ENCODE measurements at places on chromosomes 3 and 15.

DNA sequence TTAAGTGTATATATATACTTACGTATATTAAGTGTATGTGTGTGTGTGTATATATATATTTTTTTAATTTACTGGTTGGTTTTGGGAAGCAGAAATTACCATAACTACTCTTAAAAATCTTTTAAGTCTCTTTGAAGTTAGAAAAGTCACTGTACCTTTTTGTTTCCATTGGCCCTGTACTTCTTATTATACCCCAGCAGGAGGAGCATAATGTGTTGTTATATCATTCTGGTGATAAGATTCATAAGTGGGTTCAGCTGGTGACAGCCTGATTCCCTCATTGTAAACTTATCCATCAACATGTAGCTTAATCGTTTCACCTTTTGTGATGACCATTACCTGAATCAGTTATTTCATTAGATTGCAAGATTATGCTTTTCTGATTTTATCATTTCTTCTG is 30.8 kb downstream of the MLH1 start:
- no peak for DNase-seq

DNA sequence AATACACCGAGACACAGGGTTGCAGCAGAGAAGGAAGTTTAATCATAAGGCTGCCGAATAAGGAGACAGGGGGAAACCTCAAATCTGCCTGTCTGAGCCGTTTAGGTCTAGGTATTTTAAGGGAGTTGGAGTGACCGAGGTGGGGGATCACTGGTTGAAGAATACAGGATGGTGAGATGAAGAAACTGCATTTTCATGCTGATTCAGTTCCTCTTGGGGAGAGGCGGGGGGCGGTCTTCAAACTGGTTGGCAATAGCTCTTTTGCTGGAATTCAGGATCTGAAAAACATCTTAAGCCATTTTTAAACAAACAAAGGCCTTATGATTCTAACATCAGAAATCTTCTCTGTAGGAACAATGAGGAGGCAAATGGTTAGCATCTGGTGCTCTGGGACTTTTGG is 699.5 kb upstream of the CFAP20DC start:
- no peak for DNase-seq

- DNase-seq, result peak; percentile 26
Measured at GRCh38 chr15:93072411-93073394, 16.3 kb downstream of the RGMA start.

- no peak for DNase-seq
Measured at GRCh38 chr15:92306663-92307062, 87.0 kb upstream of the ST8SIA2 start.

GRCh38 chr3:94990952-94991705 is 928.3 kb downstream of the NSUN3 start:
- DNase-seq, result no peak

DNA sequence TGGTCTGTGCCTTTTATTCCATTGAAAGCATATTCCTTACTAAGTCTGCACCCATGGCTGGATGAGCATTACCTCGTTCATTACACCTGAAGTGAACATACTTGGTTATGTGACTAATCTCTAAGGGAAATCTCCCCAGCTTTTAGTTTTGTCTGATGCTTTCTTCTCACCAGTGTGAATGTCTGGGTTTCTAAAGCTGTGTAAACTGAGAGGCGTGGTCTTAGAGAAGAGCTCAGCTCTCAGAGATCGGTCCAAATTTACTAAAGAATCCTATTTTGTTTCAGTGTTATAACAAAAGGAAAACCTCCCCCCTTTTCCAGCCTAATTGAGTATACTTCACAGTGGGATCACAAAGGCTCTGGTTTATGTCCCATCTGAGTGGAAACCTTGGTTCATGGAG is 352.3 kb downstream of the PTPRG start:
- DNase-seq, result no peak

GRCh38 chr3:148066802-148067201 is 630.9 kb upstream of the AGTR1 start:
- DNase-seq, result no peak

DNA sequence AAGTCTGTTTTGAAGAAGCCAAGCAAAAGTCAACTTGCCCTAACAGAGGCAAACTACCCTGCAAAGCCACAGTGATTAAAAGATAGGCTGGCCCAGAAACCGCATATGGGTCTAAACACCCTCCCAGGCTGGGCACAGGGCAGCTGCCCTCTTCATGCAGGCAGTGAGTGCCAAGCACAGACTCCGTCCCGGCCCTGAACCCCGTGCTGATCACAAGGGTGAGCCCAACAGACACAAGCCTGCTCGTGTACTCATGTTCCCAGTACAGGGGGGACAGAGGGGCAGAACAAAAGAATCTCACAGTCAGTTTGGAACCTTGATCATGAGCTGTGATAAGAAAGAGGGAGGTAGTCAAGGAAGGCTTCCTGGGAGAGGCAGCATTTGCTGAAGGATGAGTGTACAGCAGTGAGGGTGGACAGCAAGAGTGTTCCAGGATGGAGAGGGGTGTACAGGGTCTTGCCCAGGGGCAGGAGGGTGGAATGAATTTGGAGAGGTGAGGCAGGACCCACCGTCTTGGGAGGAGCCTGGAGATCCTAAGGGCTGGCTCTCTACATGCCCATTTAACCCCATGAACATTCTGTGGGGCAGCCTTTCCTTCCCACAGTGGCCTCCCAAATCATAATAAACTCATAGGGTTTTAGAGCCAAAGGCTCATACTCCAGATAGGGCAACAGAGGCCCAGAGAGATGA is 43.2 kb upstream of the PRR23E start:
- DNase-seq, result no peak

- DNase-seq, result no peak
Measured at GRCh38 chr3:157618075-157618760, 115.0 kb upstream of the VEPH1 start.

GRCh38 chr15:99719096-99719541 is 14.1 kb downstream of the LYSMD4 start:
- no peak for DNase-seq

DNA sequence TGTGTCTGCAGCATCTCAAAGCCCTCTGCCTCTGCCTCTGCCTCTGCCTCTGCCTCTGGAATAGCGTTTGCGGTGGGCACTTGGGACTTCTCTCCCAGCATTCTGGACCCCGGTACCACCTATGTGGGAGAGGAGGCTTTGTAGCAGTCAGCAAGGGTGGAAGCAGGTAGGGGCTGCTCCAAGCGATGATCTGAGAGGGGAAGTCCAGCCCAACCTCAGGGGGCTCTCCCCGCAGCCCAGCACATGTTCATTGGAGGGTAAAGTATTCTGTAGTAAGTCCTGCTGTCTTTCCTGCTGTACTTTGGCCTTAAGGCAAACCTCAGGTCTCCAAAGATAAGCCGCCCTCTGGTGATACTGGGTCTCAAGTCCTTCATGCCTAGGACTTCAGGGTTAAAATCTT is 68.6 kb downstream of the FAM174B start:
- DNase-seq, result no peak

DNA sequence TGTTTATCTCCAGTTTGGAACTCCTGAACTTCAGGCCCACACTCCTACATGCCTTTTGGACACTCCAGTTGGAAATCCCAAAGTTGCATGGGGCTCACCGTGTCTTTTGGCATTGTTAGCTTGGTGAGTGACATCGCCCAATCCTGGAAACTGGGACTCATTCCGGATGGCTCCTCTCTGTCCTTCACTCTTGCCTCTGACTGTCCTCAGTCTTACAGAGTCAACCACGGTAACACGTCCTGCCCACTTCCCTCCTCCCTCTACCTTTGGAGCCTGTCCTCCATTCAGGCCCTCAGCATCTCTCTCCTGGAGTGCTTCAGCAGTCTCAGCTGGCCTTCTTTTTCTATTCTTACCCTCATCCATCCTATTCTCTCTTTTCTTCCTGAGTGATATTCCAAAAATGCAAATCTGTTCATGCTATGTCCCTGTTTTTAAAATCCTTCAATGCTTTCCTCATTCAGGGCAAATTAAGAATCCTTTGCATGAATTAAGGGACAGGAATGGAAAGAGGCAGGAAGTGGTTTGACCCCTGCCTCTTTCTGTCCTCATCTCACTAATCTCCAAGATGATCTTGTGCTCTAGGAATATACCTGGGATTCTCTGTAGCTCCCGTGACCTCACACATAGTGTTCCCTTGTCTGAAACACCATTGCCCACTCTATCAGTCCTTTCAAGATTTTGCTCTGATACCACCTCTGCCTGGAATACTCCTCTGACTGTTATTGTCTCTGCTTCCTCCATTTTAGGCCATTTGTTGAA is 42.5 kb downstream of the LPP start:
- no peak for DNase-seq

GRCh38 chr15:49037546-49037940 is 8.7 kb downstream of the SECISBP2L start:
- DNase-seq, result no peak

- DNase-seq, result no peak
Measured at GRCh38 chr15:35724626-35725025, 178.7 kb upstream of the DPH6 start.

DNA sequence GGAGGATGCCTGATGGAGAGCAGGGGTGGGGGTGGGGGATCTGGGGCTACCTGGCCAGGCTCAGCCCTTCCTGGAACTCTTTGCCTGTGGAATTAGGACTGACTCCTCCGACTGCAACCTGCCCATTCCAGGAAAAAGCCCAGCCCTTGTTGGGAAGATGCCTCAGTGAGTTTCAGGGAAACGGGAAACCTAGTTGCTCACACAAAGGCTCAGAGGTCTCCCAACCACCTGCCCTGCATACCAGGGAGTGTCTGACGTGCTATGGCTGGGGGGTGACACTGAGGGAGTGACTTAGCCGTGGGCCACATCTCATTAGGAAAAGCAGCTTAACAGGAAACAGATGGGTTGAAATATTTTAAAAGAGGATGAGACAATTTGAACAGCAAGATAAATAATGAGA is 27.9 kb downstream of the CYP8B1 start:
- no peak for DNase-seq

DNA sequence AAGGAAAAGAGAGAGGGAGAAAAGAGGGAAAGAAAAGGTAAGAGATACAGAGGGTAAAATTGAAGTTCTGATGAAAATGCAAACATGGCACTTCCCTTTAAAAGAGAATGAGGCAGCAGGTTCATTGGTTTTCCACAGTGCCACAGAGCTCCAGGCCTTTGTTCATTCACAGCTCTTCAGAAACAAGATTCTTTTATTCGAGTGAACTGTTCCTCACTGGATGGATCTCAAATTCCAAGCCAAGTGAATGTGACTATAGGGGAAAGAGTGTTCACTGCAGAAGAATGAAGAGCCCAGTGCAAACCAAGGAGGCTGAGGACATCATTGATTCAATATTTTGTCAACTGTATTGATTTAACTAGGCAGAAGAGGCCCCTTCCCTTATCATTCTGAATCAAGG is 280.3 kb upstream of the PROK2 start:
- DNase-seq, result no peak

DNA sequence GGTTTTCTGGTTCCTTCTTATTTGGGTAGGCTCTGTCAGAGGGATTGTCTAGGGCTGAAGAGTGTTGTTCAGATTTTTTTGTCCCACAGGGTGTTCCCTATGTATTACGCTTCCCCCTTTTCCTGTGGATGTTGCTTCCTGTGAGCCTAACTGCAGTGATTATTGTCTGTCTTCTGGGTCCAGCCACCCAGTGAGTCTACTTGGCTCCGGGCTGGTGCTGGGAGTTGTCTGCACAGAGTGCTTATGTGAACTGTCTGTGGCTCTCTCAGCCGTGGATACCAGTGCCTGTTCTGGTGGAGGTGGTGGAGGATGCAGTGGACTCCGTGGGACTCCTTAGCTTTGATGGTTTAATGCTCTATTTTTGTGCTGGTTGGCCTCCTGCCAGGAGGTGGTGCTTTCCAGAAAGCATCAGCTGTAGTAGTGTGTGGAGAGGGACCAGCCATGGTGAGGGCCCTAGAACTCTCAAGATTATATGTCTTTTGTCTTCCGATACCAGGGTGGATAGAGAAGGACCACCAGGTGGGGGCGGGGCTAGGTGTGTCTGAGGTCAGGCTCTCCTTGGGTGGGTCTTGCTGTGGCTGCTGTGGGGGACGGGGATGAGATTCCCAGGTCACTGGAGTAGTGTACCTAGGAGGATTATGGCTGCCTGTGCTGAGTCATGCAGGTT is 53.8 kb downstream of the CCDC66 start:
- DNase-seq, result no peak

GRCh38 chr15:44736181-44736765 is at the start of gene TRIM69:
TRIM69 (plus strand) TSS chr15:44736528; CDS start chr15:44736705, 177 bp downstream.
- no peak for DNase-seq

DNA sequence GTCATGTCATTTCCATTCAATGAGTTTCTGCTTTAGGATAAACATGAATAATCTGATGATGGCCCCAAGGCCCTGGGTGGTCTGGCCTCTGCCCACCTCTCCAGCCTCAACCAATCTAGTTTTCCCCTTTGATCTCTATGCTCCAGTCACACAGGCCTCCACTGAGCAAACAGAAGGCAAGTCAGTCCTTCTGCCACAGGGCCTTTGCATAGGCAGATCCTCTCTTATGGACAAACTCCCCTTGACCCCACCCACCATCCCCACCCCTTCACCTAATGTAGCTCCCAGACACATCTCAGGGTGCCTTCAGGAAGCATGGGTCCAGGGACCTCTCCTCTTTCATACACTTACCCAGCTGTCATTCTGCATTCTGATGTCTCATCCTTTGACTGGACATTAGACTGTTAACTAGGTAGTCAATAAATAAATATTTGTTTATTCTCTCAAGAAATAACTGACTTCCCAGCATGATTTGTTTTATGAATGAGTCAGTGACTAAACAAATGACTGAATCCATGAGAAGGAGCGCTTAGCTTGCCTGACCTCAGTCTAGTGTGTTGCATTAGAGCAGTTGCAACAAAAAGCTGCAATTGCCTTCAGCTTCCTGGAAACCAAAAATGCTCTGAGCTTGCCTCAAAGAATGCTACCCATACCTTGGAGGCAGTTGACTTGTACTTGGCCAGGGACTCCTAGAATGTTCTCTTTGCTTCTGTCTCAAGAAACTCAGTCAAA is 386.6 kb upstream of the WNT5A start:
- no peak for DNase-seq

GRCh38 chr3:146421819-146422759 is 47.3 kb downstream of the PLSCR2 start:
- DNase-seq, result no peak

- no peak for DNase-seq
Measured at GRCh38 chr3:127208483-127209100, 15.7 kb downstream of the PRR23E start.

DNA sequence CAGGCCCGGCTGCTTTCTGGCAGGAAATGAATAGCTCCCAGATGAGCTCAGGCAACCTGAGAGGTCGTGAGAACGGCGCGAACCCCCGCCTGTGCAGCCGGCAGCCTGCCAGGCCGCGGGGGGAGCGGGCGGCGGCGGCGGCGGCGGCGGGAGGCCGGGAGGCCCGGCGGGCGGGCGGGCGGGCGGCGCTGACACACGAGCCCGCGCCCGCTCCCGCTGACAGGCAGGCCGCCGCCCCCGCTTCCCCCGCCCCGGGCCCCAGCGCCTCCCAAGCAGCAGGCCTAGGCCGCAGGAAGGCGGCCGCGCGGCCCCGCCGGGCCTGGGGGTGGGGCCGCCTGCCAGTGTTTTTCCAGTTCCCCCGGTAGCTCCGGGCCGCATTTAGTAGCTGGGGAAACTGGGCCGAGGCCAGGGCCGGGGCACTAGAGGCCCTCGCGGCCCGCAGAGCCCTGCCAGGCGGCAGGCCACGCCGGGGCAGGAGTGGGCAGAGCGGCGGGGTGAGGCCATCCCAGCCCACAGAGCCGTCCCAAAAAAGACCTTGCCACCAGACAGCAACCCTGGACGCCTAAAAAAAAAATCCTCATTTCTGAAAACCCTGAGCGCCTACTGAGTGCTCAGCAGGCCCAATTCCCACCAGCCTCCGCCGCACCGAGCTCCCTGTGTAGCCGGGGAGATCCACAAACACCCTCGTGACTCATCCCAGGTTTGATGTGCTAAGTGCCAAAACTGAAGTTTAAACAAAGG is 5.6 kb downstream of the HES1 start:
- DNase-seq, result peak; percentile 84

- no peak for DNase-seq
Measured at GRCh38 chr3:54999159-54999558, 71.3 kb upstream of the LRTM1 start.

- no peak for DNase-seq
Measured at GRCh38 chr3:99885085-99885484, 67.4 kb downstream of the CMSS1 start.

All from occipital lobe (tissue), 3 donors.